ENCODE measurements at places on chromosomes 6 and 20.

DNA sequence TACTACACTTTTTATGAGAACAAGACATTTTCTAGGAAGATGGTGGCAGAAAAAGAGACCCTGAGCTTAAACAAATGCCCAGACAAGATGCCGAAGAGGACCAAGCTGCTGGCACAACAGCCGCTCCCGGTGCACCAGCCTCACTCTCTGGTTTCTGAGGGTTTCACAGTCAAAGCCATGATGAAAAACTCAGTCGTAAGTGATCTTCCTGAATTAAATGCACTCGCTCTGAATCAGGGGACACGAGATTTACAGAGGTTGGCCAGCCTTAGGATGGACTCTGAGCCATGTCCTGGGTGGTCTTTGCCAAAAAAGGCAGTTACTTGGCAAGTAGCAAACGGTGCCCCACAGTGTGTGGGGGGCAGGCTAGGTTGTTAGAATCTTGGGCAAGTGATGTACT, 423 bp downstream of the PACRG start:
- DNase-seq = no peak

DNA sequence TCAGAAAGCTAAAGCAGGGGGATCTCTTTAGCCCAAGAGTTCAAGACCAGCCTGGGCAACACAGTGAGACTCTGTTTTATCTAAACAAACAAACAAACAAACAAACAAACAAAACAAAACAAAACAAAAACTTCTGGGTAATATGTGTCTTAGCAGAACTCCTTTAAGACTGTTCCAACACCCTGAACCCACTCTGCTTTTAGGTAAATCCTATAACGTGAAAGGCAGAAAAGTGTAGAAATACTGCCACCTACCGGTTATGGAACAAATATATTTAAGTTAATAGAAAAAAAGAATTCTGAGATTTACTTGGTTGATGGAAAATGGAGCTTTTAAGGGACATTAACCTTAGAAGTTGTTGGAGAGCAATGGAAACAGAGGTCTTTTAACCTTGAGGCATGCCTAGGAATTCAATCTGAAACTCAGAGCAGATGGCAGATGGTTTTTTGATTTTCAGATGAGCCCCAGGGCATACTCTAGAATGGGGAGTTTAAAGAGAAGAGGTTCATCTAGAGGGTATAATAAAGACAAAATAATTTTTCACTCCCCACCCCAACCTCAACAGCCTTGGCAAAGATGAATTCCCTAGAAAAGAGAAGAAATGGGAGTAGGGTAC, 38.5 kb downstream of the SOD2 start:
- peak; percentile 69 for DNase-seq

- DNase-seq = peak; percentile 60
Observed at GRCh38 chr20:10090588-10091166, 55.9 kb downstream of the ANKEF1 start.

GRCh38 chr20:46930640-46931339, 36.1 kb downstream of the EYA2 start:
- DNase-seq = no peak

DNA sequence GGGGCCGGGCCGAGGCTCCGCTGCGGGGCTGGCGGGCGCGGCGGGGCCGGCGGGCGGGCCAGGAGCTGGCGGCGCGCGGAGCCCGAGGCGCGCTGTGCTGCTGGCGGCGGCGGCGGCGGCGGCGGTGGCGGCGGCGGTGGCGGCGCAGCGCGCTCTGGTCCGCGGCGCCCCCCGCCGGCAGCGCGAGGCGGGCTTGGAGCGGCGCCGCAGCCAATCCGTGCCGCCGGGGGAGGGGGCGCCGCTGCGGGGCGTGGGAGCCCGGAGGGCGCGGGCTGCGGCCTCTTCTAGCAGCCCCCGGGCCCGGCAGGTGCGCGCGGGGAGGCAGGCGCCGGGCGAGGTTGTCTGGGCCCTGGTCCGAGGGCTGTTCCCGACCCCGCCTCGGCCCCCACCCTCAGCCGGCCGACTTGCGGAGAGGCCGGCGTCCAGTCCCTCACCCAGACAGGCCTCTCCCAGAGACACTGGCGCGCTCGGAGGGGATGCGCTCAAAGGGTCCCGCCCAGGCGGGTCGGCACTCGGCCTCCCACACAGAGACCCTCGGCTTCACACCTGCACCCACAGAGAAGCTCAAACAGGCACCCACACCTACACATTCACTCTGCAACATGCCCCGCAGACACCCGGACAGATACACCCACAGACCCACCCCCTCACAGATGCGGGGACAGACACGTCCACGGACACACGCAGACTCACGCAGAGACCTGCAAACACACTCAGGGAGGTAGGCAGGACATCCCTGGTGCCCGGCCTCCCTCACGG, at the start of gene RIMS4:
RIMS4 (minus strand) TSS at position 156 of the 759 bp plus-strand sequence. CDS start 275 bp downstream, outside the sequence.
- no peak for DNase-seq

GRCh38 chr6:140478631-140479030, 1104.2 kb upstream of the CITED2 start:
- no peak for DNase-seq

GRCh38 chr6:45691426-45691825, 313.7 kb upstream of the SUPT3H start:
- no peak for DNase-seq

GRCh38 chr6:7267466-7268091, 45.4 kb downstream of the SSR1 start:
- peak; percentile 34 for DNase-seq

- DNase-seq = no peak
Observed at GRCh38 chr6:110048221-110048875, 70.2 kb downstream of the GPR6 start.

- DNase-seq = peak; percentile 30
Observed at GRCh38 chr6:135231469-135231844, 50.3 kb downstream of the MYB start.

DNA sequence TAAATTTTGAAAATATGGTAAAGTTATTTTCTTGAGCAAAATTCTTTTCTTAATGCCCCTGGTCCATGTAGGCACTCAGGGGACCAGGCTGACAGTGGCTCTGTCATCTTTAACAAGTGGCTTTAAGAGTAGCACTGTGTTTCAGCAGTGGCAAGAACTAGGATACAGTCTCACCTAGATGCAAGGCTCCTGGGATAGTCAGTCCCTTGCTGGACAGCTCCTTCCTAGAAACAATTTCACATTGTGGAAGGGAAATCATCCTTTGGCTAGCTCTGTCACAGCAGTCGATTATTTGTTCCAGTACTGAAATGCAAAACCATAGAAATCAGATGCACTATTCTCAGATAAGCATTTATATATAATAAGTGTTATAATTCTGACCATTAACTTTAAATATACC, 175.4 kb upstream of the KCNQ5 start:
- no peak for DNase-seq

GRCh38 chr20:1702855-1703254, 45.3 kb upstream of the SIRPG start:
- no peak for DNase-seq

- no peak for DNase-seq
Observed at GRCh38 chr6:12648171-12648570, 68.4 kb upstream of the PHACTR1 start.

DNA sequence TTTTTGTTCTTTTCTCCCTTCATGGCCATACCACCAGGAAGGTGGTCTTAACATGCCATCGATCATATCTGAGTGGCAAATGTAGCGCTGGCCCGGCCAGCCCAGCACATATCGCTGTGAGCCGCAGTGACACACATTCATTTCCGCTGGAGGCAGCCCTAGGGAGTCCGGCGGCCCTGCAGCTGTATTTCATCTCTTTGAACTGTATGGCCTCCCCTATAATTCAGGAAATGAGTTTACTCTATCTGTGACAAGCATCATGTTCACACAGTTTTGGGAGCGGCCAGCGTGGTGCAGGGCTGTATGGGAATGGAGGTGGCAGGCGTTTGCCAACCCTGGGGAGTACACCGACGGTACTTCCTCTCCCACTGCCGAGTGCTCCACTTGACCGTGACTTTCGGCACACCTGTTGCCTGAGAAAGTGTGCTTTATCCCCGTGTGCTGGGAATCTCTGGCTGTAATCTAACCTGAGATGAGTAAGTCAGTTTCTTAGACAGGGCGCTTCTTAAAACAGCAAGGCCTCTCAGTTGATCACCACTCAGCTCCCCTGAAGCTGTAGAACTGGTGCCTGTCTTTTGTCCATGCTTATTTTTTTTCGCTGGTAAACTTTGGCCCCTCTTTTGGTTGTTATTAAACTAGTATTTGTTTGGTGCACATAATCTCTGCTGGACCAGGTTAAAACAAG, 257.1 kb upstream of the TAB2 start:
- peak; percentile 9 for DNase-seq

- DNase-seq = peak; percentile 22
Observed at GRCh38 chr6:121651420-121651819, 216.0 kb downstream of the GJA1 start.

GRCh38 chr6:108764580-108764950, 83.7 kb upstream of the ARMC2 start:
- no peak for DNase-seq

DNA sequence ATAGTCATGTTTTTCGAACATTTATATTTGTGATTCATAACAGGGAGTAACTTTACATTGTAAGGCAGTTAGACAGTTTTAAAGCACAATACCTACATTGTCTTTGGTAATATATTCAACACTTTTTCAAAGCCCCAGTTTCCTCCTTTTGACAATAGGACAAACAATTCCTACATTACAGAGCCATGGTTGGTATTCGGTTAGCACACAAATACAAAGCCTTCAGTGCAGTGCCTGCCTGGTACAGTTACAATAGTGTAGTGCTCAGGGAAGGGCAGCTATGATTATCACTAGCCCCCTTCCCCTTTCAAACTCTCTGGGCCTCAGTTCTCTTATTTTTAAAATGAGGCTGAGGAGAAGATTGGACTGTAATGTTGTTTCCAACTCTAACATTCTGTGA, 207.8 kb downstream of the TPBG start:
- DNase-seq = no peak

- DNase-seq = no peak
Observed at GRCh38 chr6:55943329-55943728, 67.9 kb upstream of the BMP5 start.

DNA sequence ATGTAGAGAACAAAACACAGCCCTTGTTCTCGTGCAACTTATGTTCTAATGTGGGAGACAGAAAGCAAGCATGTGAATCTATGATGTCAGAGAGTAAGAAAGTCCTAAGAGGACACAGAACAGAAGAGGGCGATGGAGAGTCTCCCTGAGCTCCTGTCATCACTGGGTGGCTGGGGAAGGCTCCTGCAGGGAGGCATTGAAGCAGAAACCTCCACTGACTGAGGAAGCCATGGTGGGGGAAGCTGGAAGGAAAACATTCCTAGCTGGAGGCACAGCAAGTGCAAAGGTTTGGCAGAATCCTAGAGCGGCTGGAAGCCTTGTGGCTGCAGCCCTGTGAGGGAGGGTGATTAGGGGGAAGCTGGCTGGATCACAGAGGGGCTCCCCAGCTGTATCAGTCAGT, 248.0 kb downstream of the CDH26 start:
- peak; percentile 75 for DNase-seq

- DNase-seq = no peak
Observed at GRCh38 chr6:85771925-85772430, 129.3 kb upstream of the SYNCRIP start.

GRCh38 chr20:63967330-63968135, 2.2 kb downstream of the ZNF512B start:
- no peak for DNase-seq

GRCh38 chr20:152131-152530, 5.1 kb upstream of the DEFB127 start:
- DNase-seq = no peak

DNA sequence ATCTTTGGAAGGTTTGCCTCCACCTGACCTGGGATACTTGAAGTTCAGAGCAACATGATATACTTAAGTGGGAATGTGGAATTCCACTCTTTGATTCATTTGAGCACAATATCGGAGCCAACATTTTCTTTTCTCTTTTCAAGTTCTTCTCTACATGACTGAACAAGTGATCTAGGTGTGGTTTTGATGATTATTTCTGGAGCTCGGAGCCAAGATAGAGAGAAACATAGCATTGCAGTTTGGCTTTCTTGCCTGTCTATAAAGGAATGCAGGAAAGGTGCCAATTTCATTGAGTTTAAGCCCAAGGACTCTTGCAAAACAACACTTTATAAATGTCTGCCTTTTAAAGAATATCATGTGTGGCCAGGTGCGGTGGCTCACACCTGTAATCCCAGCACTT, 124.2 kb upstream of the FAM83B start:
- DNase-seq = no peak

GRCh38 chr20:14724468-14724867, 387.1 kb upstream of the FLRT3 start:
- DNase-seq = no peak

DNA sequence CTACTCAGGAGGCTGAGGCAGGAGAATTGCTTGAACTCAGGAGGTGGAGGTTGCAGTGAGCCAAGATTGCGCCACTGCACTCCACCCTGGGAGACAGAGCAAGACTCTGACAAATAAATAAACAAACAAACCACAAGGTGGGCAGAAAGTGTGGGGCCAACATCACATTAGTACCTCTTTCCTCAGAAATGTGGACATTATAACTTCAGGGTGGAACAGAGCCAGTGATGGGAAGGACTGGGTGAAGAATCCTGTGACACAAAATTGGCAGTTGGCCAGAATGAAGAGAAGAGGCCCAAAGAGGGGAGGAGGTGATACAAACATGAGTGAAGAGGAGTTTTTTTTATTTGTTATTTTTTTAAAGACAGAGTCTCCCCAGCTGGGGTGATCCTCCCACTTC, 50.6 kb downstream of the NUP153 start:
- DNase-seq = no peak

DNA sequence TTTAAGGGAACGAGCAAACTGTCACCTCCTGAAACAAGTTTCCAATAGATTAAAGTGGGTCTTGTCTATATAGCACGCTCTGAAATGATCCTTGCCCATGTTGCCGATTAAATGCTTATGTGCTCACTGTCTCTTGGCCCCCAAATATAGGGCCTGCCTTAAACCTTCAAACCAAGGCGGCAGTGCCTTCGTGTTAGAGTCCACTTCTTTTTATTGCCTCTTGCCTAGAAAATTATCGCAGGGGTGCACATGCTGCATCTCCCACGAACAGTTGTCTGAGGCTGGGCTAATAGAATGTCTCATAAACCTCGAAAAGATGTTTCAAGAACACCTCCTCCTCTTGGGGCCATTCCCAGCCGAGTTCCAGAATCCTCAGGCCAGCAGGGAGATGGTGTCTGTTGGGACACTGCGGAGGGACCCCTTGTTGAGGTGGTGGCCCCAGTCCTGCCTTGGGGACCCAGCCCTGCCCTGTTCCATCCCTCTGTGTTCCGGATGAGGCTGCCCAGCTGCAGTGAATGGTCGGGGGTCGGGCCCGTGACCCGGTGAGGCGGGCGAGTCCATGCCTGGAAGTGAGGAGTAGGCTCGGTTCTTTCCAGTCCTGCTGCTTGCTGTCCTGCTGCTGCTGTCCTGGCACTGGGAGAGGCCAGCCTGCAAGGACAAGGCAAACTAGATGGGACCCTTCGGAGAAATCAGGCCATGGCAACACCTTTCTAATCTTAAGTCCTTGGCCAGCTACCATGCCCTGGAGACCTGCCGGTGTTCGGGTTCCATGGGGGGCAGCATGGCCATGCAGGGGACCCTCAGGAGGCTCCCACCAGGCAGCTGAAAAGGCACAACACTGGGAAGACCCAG, 34.7 kb upstream of the SLCO4A1 start:
- no peak for DNase-seq

Data from SW480 (cell line).